ENCODE measurements at places on chromosomes 13 and 19.
A peak's percentile ranks its signal among the peaks of the same experiment; 100 is the strongest.

DNA sequence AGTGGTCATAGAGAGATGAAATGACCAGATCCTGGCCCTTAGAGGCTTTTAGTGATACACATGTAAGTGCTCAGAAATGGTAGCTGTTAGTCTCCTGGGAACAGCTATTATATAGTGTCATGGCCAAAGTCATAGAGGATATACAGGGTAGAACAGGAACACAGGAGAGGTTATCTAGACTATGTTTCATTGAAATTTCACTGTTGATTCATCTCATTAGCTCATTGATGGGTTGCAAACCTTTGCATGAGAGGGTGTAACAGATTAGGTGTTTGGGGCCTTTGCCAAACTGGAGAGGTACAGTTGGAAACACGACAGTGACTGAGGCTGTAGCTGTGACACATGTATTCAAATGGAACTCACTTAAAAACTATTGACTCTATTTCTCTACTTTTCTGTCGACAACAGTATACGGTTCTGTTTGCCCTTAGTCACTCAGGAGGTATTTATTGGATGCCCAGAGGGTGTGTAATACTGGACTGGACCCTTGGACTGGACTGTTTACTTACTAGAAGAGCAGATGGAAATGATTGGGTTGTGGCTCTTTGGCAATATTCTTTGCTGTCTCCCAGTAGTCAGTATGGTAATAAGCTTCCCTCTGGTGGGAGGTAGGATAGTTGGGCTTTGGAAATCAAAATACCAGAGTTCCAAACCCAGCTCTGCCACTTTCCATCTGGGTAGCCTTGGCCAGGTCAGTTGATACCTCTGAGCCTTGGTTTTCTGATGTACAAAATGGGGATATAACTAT is 29.8 kb downstream of the ARHGAP35 start:
- no peak for DNase-seq

DNA sequence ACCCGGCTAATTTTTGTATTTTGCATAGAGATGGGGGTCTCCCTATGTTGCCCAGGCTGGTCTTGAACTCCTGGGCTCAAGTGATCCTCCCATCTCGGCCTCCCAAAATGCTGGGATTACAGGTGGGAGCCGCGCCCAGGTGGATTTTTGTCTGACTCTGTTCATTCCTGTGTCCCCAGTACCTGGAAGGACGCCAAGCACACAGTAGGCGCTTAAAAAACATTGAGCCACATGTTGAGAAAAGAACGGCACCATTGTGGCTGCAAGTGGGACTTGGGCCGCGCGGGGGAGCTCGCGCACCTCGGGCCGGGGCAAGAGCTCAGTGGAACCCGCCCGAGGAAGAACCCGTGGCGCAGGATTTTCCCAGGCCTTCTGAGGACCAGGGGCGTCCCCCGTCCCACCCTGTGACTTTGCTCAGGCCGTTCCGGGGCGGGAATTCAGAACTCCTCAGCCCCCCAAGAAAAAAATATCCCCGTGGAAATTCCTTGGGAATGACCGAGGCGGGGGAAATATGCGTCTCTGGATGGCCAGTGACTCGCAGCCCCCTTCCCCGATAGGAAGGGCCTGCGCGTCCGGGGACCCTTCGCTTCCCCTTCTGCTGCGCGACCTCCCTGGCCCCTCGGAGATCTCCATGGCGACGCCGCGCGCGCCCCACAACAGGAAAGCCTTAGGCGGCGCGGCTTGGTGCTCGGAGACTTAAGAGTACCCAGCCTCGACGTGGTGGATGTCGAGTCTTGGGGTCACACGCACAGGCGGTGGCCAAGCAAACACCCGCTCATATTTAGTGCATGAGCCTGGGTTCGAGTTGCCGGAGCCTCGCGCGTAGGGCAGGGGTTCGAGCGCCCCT is 1.4 kb upstream of the ICAM1 start:
- DNase-seq = peak; percentile 77

DNA sequence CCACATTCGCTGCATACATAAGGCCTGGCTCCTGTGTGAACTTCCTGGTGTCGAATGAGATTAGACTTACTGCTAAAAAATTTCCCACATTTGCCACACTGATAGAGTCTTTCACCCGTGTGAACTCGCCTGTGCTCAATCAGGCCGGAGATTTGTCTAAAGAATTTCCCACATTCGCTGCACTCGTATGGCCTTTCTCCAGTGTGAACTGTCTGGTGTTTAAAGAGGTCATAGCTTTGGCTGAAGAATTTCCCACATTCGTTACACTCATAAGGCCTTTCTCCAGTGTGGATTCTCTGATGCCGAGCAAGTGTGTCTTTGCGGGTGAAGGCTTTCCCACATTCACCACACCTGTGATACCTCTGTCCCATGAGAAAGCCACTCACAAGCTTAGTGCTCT is 6.5 kb downstream of the ZNF671 start:
- DNase-seq = no peak

GRCh38 chr19:19540715-19541515 is 2.9 kb downstream of the CILP2 start:
- peak; percentile 72 for DNase-seq

- no peak for DNase-seq
Observed at GRCh38 chr19:48365602-48366001, 1.4 kb downstream of the SYNGR4 start.

DNA sequence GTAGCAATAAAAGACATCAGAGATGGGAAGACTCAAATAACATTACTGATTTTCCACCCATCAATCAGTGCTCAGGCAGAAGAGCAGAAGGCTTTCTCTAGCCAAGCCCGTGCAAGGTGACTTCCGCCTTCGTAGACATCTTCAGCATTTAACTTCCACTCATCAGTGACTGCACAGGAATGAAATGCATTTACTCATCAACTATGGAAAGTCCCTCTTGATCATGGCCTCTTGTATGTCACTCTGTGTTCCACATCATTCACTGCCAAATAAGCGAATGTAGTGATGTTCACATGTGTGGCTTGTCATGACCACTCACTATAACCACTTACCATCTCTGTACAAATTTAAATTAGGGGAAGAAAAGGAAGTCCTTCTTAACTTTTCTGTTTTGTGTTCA is 49.4 kb downstream of the SACS start:
- no peak for DNase-seq

GRCh38 chr13:51233117-51233826 is 11.1 kb downstream of the FAM124A start:
- no peak for DNase-seq

DNA sequence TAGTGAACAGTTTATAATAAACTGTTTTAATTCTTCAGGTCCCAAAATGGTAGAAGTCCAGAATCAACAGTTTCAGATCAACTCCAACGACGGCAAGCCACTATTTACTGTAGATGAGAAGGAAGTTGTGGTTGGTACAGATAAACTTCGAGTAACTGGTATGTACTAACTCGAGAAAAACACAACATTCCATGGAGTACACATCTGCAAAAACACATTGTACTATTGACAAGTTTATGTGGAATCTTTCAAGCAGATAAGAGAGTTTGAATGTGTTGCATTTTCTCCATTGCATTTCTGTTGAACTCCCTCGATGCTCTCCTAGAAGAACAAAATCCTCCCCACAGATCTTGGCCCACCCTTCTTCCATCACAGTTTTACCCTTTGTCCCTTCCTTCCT is 98.5 kb downstream of the SGCG start:
- DNase-seq = no peak

GRCh38 chr13:43587376-43587775 is 199.4 kb downstream of the ENOX1 start:
- no peak for DNase-seq

DNA sequence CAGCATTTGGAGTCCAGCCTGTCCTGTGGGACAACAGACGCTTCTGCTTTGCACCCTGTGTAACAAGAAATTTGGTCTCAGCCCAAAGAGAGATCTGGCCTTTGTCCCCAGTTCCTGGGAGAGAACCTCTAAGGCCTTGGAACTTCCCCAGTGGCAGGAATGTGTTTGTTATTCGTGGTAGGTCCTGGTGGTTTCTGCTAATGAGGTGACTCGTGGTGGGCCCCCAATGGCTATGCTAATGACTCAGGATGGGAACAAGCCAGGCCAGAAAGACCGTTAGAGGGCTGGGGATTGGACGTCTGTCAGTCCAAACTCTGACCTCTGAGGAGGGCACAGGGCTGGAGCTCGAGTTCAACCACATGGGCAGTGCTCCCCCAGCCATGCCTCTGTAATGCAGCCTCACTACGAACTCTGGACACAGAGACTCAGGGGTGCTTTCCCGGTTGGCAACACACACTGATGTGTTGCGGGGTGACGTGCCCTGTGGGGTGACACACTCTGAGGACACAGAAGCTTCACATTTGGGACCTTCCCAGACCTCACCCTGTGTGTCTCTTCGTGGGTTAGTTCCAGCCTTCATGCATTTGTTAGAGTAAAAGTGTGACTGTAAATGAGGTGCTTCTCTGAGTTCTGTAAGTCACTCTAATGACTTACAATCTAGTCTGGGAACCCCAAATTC is 38.9 kb downstream of the TEX29 start:
- DNase-seq = no peak

GRCh38 chr19:51324167-51324481 is 12.7 kb downstream of the IGLON5 start:
- DNase-seq = no peak

DNA sequence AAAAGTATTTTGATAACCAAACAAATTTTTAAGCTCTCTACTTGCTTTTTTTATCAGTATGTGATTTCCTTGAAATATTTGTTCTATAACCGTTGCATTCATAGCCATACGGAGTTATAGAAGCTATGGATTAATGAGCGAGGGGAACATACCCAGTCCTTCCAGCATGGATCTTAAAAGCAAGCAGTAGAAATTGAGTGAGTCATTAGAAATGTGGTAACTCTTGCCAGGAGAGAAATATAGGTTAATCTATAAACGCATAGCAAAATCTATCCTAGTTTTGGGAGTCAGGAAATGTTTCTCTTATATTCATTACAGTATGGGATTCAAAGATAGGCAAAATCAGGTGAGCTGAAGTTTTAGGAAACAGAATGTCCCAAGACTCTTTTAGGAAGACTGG is 507.4 kb downstream of the DACH1 start:
- no peak for DNase-seq

- DNase-seq = no peak
Observed at GRCh38 chr19:50178859-50179537, 15.9 kb upstream of the IZUMO2 start.

DNA sequence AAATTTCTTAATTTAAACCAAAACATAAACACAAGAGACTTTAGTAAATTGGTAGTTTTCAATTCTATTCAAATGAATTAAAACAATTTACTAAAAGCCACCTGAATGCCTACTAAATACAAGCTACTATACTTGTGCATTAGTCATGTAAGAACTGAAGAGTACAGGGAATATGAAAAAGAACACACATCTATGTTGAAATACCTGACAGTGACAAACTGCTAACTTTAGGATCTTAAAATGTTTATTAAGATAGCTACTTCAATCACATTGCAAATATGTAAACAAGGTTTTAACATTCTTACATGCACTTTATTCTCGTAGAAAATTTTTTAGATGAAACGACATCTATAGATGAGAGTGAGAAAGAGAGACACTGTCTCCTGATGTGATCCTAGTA is 4.1 kb downstream of the SPRYD7 start:
- DNase-seq = no peak

DNA sequence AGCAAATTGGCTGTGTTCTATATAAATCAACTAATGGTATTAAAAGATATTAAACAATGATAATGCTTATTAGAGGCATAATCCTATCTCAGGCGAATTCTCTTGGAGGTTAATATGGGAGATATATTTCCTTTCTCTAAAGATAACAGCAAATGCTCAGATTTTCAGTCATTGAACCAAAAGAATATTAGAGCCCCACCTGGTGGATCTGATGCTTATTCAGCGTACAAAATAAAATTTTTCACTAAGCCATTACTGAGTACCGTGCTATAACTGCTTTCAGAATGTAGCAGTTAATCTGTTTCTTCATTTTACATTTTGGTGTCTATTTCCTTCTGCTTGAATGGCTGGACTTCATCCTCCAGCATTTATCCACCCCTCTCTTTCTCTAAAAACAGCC is 143.3 kb upstream of the IPO5 start:
- no peak for DNase-seq

GRCh38 chr19:56101746-56102535 is 19.2 kb downstream of the ZNF787 start:
- DNase-seq = no peak

DNA sequence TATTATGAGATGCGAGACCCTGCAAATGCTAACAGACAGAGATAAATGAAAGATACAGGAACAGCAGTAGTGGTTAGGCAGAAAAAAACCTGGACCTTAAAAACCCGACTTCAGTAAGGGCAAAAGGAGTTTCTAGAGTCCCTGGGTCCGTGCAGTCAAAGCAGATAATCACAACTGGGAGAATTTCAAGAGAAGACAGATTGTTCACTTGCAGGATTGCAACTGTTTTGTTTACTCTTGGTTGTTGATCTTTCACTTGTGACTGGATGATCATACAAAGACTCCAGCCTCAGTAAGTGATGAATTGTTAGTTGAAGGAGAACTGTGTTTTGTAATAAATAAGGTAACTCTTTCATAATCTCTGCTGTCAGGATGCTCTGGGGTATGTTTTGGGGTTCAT is 135.1 kb downstream of the GPC6 start:
- DNase-seq = no peak

- no peak for DNase-seq
Observed at GRCh38 chr13:47294691-47295090, 397.8 kb upstream of the HTR2A start.

- DNase-seq = no peak
Observed at GRCh38 chr13:47564041-47564440, 437.0 kb downstream of the SUCLA2 start.

DNA sequence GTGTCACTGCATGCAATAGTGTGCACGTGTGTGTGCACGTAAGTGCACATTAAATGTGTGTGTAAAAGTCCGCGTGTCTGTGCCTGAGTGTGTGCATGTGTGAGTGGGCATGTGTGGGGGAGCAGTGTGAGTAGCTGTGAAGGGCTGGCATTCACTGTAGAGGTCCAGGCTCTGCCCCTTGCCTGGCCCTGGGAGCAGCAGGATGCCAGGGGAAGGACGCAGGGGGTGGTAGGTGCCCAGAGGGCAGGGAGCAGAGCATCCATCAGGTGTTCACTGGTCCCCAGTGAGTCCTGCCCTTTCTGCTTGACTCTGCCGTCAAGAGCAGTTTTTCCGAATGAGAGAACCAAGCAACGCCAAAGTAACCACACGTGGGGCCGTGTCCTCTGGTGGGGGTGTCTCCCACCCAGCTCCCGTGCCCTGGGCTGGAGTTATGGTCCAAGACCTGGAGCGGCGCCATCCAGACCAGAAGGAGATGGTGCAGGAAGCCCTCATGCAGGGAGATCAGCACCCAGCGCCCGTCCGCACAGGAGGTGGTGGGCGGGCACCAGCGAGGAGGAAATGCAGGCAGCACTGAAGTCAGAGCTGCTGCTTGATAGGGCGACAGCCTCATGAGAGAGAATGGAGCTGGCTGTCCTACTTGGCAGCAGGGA is 68.5 kb downstream of the TEX29 start:
- DNase-seq = no peak

- DNase-seq = no peak
Observed at GRCh38 chr13:36915106-36915505, 4.9 kb downstream of the SMAD9 start.

All from T follicular helper cell (primary cell).